ENCODE measurements at places on chromosomes 16 and 17. TPM values are rescaled to one million over a fixed set of nuclear protein-coding genes. Genes with fewer than 3 reads are reported as not detected.

- no peak for DNase-seq
Measured at GRCh38 chr17:72004011-72004427, 116.8 kb upstream of the SOX9 start.

GRCh38 chr16:4110065-4110464, 6.2 kb downstream of the ADCY9 start:
- DNase-seq, result no peak

DNA sequence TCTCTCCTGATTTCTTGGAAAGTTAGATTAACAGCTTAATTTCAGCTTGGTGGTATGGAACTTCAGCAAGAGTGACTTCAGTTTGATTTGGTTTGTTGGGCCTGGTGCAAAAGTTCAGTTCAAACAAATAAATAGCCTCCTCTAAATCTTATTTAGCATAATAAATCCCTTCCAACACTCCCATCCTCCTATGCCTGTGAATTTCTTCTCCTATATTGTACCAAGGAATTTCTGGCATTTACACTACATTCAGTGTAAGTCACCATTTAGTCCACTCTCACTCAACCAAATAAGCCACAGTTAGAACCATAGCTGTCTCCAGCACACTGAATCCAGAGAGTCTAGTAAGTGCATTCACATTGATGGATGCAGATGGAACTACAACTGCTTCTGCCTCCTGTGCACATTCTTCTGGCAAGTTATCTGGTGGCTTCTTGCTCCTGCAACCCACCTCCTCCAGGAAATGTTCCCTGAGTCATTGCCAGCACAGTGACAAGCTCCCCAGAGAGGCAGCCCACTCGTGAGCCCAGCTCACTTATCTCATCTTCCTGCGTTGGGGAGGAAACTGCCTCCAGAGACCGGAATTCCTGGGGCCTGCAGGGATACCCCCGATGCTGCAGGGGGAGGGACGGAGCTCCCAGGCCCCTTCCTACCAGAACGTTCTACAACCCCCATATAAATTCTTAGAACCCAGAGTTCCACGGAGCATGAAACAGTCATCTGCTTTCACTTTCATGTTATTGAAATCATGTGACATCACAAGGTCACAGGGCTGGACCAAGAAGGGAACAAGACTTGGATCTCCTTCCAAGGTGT, 318.3 kb downstream of the PHKB start:
- DNase-seq, result no peak

Gene HBA2
- total RNA-seq, result 1,595 TPM

GRCh38 chr17:3905017-3905520, 11.2 kb downstream of the P2RX1 start:
- DNase-seq, result no peak

All from cerebellum (tissue), 4 donors.